ENCODE measurements at places on chromosomes 1 and 21.

DNA sequence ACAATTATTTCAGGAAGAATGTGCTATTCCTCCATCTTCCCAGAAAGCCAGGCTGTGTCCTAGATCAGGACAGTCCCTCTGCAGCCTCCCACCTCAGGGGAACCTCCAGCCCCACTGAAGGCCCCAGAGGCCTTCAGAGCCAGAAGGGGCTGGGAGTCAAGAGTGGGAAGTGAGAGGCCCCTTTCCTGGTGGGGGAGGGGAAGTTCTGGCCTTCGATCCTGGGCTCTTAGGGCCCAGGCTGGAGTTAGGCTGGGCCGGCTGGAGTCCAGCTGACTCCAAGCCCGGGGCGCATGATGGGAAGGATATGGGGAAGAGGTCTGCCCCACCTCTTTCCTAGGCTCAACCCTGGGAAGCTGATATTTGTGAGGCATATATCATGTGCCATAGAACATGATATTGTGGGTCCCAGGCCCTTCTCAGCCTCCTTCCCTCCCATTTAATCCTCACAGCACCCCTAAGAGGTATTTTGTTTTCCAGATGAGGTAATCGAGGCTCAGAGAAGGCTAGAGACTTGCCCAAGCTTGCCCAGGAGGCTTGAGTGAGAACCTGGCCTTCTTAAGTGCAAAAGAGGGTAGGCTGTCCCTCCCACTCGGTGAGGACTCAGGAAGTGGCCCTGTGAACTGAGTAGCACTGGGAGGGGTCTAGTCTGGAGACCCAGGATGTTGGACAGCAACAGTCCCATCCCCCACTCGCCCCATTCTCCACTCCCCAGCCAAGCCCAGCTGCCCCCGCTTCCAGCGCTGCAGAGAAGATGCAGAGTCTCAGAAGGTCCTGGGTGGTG is 18.6 kb upstream of the HSPG2 start:
- DNase-seq: no peak

- DNase-seq: no peak
Measured at GRCh38 chr1:53653200-53653575, 85.8 kb downstream of the GLIS1 start.

DNA sequence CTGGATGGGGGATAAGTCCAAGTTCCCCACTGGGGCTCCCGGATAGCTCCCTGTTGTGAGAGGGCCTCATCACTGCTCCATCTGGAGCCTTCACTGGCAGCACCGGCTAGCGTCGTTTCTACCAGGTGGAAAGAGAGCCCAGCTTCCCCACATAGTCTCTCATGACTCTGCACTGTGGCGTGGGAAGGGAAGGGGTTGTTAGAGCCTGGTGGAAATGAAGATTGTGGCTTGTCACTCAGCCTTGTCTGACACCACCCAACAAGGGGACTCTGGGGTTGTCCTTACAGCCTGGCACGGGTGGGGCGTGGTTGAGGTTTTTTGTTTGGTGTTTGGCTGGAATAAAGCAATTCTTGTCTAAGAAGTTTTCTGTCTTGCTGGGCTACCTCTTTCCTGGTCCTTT is 94.6 kb downstream of the ADARB1 start:
- no peak for DNase-seq

DNA sequence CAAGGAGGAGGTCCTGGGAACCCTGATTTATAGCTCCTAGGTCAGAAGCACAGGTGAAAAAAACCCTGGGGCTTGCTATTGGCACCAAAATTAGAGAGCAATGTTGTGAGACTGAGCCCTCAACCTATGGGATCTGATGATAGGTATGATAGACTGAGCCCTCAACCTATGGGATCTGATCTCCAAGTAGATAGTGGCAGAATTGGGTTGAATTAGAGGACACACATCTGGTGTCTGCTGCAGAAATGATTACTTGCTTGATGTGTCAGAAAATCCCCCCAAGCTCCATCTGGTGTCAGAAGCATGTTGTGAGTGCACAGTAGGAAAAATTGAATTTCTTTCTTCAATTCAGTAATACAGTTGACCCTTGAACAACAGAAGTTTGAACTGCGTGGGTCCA is 62.4 kb downstream of the MAP3K21 start:
- DNase-seq: no peak

GRCh38 chr1:48560116-48560515 is 88.1 kb upstream of the SPATA6 start:
- no peak for DNase-seq

GRCh38 chr1:116232989-116233514 is 121.9 kb downstream of the MAB21L3 start:
- no peak for DNase-seq

- no peak for DNase-seq
Measured at GRCh38 chr1:232319518-232320210, 310.3 kb downstream of the SIPA1L2 start.

DNA sequence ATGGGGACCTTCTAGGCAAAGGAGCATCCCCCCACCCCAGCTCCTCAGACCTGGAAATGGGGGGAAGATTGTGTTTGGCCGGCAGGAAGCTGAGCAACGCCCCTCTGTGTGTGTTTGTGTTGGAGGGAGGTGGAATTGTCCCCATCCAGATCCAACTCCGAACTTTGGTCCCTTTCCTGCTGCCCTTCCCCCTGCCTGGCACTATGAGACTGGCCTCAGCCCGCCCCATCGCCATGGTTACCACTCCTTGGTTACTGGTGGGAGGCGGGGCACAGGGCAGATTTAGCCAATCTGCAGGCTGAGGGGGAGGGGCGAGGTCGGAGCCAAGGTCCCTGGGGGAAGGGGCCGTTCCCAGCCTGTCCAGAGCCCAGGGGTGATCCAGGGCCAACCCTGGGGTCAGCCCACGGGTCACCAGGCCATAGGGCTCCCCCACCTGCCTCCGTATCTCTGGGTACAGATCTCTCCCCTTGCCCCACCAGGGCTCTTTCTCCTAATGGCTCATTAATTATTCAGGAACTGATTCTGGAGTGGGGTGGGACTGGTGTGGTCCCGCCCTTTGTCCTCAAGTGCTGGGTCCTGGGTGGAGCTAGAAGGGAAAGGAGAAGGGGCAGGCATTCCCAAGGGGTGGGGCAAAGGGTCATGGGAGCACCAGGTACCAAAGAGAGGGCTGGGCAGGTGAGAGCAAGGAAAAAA is 15.2 kb downstream of the PTPRF start:
- DNase-seq: no peak

- DNase-seq: no peak
Measured at GRCh38 chr1:63601463-63601862, 8.3 kb downstream of the PGM1 start.

DNA sequence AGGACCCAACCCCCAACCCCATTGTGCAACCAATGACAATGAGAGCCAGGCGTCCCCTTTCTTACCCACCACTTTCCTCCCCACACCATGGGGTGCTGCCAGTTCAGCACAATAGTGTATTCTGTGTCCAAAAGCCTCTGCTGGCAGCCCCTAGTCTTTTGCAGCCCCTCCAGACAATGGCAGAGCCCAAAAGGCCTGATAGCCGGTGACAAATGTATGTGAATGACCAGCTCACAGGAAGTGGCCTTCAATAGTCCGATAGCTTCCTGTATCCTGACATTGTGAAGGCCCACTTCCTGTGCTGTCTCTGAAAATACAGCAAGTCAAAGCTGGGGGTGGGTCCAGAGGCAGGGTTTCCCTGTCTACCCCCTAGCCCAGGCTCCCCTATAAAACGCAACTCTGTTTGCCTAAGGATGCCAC is 16.6 kb downstream of the SMIM12 start:
- no peak for DNase-seq

DNA sequence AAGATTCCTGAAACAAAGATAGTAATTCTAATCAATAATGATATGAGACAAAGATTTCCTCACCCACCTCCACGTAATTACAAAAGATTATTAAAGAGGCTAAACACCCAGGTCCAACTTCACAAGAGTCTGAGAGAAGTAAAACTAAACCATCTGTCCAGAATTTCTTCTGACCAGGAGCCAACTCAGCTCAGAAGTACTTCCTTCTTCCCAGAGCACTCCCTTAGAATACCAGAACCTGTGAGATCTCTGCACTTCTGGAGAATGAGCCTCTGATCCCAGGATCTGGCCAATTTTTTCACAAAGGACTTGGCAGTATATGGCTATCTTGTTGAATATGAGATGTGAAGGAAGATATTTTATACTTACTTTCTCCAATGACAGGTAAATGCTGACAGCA is 120.6 kb upstream of the PALMD start:
- DNase-seq: no peak

DNA sequence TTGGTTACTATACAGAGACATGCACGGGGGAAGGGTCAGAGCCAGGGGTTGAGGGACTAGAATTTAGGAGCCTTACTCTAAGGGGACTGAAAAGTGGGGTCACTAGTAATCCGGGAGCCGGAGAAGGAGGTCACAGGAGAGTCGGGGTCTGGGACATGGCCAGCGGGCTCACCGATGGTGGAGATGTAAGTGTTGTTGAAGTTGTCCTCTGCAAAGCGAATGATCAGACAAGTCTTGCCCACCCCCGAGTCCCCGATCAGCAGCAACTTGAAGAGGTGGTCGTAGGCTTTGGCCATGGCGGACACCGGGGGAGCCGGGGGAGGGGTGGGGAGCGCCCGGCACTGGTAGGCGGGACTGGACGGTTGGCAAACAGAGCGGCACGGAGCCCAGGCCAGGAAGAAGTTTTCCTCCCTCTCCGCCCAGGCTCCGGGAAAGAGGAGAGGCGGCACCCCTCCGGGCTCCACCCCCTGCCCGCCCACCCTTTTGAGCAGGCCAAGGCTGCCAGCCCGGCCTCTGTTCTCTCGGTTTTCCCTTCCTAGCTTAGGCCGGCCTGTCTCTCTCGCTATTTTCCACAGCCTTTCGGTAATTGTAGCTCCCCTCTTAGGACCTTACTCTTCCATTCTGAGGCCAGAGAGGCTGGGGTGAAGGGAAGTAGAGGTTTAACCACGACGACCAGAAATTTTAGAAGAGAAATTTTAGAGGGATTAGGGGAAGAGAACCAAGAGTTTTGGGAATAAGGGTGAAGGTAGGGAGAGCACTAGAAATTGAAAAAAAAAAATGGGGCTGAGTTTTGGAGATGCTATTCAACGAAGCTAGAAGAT is at the start of gene RAB13:
TSS of gene RAB13 (minus strand) at position 399 of the 821 bp plus-strand sequence. CDS start at position 296, 103 bp downstream.
- DNase-seq: no peak

- DNase-seq: no peak
Measured at GRCh38 chr21:16473988-16474387, 744.2 kb downstream of the USP25 start.

DNA sequence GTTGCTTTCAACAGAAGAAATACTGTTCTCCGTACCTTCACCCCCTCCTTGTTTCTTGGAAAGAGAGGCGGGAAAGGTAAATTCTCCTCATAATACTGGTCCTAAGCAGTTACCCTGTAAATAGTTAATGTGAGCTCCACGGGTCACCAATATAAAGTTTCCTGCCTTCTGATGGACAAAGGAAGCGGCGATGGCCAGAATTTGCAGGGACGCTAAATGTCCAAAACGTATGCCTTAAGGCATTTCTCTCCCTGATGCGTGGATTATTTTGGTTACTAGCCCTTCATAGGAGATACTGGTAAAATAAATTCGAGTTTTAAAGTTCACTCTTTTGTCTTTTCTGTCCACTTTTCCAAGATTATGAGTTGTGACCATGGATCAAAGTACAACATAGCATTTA is 898 bp upstream of the PTGS2 start:
- no peak for DNase-seq
